NCI-H2081 treated with DMSO at 0.1 percent for 48 hours (cell line): ENCODE measurements at places on chromosomes 7 and 10.

GRCh38 chr7:80218723-80219122, 84.1 kb downstream of the GNAI1 start:
- no peak for DNase-seq

DNA sequence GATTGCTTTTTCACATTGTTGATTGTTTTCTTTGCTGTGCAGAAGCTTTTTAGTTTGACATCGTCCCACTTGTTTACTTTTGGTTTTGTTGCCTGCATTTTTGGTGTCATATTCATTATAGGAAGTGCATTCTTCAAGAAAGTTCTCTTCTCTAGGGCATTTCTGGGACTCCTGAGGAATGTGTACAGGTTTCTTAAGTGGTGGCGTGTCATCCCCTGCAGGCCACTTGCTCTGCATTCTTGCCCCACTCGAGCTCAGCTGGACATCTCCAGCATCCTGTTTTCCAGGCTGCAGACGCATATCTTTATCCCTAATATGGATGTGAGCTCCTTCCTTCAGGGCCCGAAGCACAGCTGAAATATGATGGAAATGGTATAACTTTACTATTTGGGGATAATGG, 255.6 kb upstream of the HABP2 start:
- DNase-seq: no peak

DNA sequence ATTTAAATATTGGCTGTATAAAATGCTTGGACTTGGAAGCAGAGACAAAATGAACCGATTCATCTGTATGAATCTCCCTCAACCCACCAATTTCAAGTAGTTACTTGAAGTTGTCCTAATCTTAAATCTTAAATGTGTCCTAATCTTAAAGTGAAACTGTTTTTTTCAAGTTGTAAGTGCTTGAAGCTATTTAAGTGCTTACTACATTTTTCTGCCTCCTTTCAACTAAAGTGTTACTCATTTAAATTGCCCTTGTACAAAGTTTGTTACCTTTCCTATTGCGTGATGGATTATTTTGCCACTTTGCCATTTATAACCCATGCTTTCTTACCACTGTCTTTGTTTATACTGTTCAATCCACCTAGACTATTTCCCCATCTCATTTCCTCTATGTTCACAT, 2.8 kb downstream of the BCAP29 start:
- no peak for DNase-seq

- DNase-seq: peak; percentile 97
These were observed at the start of gene HEPACAM2 for GRCh38 chr7:93226310-93226709. Gene HEPACAM2, minus strand, starts transcription at chr7:93226469.

DNA sequence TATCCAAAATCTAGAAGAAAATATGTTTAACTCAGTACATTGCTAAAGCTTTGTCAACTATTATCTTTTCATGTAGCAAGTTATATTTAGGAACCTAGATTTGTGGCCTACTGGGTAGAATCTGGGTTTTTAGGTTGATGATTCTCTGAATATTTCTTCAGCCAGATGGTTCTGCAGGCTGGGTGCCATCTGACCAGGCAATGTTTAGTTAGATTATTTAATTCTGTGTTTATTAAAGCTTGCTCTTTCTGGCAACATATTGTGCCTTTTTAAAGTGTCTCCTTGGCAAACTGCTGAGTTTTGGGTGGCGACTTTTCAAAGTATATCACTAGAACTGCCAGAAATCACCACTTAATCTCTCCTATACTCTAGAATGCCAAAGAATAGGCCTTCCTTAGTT, 114.1 kb downstream of the LHFPL3 start:
- DNase-seq: no peak

GRCh38 chr10:89653410-89653869, 8.4 kb upstream of the PANK1 start:
- no peak for DNase-seq

GRCh38 chr10:6211671-6212635, 9.2 kb downstream of the PFKFB3 start:
- DNase-seq: no peak

DNA sequence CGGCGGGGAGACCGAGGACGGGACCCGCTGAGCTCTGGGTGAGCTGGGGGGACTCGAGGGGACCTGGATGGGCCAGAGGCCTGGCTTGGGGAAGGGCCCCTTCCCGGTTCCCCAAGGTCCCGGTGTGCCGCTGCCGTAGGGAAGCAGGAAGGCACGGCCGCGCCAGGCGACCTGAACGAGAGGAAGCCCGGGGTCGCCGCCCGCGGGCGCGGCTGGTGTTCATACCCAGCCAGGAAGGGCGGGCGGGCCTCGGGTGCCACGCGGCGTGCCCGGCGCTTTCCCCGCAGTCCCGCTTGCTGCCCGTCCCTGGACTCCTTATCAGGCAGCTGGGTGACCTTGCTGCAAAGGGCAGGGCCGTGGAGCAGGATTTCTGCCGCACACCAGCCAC, 38.0 kb downstream of the ZNF777 start:
- no peak for DNase-seq

- DNase-seq: no peak
These were observed 1.1 kb downstream of the RRP12 start for GRCh38 chr10:97399843-97400545.

GRCh38 chr10:52965938-52966401, 193.4 kb upstream of the MBL2 start:
- no peak for DNase-seq
